ENCODE measurements at places on chromosomes 3 and 15.
A peak's percentile ranks its signal among the peaks of the same experiment; 100 is the strongest.

GRCh38 chr3:45760878-45761711, 35.2 kb downstream of the SLC6A20 start:
- peak; percentile 6 for DNase-seq

GRCh38 chr15:76289582-76289981, 21.7 kb downstream of the ETFA start:
- no peak for DNase-seq

- no peak for DNase-seq
Observed at GRCh38 chr3:113142476-113142875, 68.9 kb upstream of the BOC start.

GRCh38 chr3:139653582-139653981, 24.2 kb downstream of the NMNAT3 start:
- DNase-seq = no peak

- DNase-seq = no peak
Observed at GRCh38 chr15:39115379-39116057, 465.4 kb upstream of the THBS1 start.

- no peak for DNase-seq
Observed at GRCh38 chr15:48806151-48806550, 4.7 kb downstream of the CEP152 start.

DNA sequence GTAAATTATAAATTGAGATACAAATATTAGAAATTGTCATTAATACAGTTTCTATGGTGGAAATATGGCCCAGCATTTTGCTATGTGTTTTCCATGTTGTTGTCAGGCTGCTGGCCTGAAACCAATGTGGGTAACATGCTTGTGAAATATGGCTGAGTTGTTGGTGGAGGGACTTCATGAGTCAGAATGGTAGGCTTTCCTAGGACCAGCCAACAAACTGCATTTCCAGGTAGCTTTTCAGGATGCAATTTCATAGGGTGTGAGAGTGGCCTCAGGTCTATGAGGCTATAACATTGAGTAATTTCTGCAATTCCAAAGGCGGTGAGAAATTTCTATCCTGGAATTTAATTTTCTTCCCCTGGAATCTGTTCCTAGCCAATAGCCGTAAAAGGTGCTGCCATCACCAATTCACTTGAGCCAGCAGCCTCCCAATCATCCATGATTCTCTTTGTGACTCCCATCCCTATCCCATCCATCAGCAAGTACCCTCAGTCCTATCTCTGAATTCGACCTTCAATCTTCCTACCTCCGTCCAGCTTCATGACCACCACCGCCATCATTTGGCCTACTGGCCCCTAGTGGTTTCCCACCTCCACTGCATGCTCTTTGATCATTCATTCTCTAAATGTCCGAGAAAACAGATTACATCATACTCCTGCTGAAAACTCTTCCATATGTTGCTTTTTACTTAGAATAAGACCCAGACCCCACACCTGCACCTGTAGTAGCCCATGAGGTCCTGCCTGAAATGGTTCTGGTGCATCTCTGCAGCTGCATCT, 276.6 kb upstream of the CFAP20DC start:
- no peak for DNase-seq

GRCh38 chr15:51579012-51579411, 43.6 kb downstream of the DMXL2 start:
- DNase-seq = no peak

DNA sequence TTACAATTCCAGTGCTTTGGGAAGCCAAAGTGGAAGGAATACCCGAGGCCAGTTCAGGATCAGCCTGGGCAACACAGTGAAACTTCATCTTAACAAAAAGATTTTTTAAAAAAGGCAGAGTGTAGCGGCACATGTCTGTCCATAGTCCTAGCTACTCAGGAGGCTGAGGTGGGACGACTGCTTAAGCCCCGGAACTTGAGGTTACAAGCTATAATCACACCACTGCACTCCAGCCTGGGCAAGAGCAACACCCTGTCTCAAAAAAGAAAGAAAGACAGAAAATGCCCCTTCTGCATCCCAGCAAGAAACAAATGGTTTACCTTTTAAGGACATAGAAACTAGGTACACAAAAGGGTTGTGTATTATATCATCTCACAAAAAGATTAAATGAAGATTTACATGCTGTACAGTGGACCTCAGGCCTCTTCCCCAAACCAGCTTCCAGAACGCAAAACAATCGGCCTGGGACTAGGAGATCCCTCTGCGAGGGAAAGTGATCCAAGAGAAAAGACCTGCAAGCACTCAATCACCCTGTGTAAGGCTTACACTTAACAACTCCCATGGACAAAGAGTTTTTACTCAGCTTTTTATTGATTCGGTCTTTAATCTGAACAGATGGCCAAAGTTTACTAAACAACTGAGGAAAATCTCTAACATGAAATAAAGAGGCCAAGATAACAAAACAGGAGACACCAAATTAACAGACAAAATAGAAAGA, 21.2 kb downstream of the TFDP2 start:
- no peak for DNase-seq

- no peak for DNase-seq
Observed at GRCh38 chr3:29247088-29247745, 33.7 kb upstream of the RBMS3 start.

GRCh38 chr15:47400603-47401002, 316.7 kb upstream of the SEMA6D start:
- no peak for DNase-seq

- no peak for DNase-seq
Observed at GRCh38 chr3:110562621-110563020, 509.0 kb upstream of the NECTIN3 start.

GRCh38 chr3:11088831-11089230, 65.5 kb upstream of the HRH1 start:
- DNase-seq = no peak

- no peak for DNase-seq
Observed at GRCh38 chr15:42549032-42549491, 424 bp downstream of the HAUS2 start.

- no peak for DNase-seq
Observed at GRCh38 chr3:157566596-157566995, 63.4 kb upstream of the VEPH1 start.

GRCh38 chr3:189820365-189820720, 189.2 kb downstream of the TP63 start:
- no peak for DNase-seq

- DNase-seq = no peak
Observed at GRCh38 chr15:78370013-78370412, 29.9 kb downstream of the CRABP1 start.

DNA sequence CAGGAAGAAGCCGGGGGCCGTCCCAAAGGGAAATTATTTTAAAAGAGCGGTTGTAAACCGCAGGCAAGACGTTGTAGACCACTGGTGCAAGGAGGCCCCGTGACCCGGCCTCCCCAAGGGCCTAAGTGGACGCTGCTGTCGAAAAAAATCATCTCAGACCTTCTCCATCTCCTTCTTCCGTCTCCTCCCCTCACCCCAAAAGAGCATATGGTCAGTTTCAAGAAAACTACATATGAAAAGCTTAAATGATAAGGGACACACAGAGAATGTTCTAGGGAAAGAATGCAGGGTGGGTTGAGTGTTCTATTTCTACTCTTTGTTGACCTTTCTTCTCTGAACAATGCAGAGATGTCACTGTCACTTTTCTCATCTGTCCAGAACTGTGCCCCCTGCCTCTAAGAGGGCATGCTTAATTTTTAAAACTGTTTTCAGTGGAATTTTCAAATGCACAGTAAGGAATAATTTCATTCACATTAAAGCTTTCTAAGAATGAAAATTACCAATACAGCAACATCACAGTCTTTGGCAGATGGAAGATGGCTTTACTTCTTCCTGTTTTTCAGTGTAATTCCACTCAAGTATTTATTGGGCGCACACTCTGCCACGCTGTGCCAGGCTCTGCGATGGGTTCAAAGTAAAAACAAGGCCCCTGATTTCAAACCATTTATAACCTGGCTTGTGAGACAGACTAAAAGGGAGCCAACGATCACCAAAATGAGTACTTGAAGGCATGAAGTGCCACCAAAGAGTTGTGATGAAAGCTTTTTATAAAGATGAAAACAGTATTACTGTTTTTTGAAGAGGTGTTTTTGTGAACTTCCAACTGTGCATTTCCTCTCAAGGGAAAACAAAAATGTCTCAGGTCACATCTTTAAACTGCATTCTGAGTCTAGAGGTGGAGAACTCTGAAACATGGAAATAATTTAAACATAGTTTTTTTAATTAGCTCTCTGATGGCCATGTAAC, 891 bp upstream of the TOP2B start:
- no peak for DNase-seq

DNA sequence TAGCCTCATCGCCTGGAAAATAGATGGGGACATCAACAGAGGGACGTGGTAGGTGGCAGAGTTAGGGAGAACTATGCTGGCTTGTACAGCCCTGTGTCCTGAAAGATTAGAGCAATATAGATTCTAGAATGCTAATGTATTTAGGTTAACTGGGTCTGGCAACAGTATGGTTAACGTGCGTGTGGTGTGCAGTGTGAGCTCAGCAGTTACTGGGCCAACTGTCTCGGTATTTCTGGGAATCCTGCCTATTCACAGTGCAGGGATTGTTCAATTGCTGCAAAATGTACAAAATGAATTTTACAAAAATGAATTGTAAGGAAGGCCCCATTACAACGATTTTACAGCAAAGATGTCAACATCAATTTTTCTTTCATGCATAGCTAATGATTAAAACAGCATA, 20.6 kb downstream of the MEIS2 start:
- peak; percentile 25 for DNase-seq

DNA sequence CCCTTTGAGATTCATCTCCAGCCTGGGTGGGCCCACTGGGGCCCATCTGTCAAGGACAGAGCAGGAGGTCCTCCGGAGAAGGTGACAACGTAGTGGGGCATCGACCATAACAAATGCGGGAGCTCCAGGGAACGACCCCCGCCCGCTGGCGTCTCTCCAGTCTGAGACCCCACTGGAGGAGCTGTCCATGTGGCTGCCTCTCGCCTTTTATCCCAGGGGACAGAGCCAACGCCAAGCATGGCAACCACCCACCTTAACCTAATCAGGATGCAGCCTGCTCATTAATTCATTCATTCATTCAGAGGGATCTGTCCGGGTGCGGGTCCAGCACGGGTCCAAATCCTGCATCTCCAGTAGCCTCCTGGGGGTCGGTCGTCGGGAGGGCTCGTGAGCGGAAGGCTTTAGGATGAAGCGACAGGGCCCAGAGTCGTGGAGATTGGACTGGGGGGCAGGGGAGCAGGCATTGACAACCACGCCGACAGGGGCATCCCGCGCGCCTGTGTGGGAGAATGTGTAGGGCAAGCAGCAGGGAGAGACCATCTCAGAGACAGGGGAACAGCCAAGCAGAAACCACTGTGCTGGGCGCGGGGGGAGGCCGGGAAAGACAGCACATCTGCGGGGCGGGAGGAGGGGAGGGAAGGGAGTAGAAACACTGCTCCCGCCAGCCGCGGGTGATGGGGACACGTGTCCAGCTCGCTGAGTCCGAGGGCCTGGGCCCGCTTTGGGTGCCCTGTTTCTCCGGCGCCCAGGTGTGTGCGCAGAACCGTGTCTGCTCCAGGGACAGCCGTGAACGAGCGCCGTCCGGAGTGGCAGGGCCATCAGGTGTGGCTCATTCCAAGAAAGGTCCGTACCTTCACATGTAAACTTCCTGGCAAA, 1.9 kb downstream of the PIGZ start:
- no peak for DNase-seq

DNA sequence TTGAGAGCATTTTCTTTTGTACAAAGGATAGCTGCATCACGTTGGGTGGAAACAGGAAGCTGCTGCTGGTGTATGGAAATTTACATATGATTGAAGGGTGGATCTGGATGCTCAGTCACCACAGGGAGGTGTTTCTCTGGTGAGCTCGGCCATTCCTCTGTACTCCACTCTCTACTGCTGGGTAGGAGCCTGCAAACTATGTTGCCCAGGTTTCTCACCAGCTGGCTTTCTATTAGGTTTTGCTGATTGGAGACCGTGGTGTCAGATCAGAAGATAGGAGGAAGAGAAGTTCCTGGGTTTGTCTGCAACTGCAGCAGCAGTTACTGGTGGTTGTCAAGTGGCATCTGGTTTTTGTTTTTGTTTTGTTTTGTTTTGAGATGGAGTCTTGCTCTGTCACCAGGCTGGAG, 61.7 kb downstream of the TAMM41 start:
- no peak for DNase-seq

GRCh38 chr3:143529798-143530197, 318.5 kb downstream of the SLC9A9 start:
- DNase-seq = no peak

GRCh38 chr3:189519458-189519857, 111.7 kb upstream of the TP63 start:
- DNase-seq = no peak

DNA sequence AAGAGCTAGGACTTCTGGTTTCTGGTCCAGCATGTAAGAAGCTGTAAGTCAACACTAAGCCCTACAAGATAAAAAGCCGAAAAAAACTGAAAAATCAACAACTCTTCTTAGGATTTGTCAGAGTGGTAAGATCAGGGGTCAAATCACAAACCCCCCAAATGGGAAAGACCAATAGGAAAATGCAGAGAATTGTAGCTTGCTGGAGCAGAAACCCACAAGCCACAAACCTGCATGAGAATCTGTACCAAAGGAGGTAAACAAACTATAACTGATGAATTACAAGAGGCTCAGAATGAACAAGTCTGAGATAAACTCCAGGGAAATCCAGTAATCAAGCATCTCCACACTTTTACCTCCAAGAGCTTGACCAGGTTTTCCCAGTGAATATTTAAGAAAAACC, 36.0 kb downstream of the RFX7 start:
- DNase-seq = no peak

GRCh38 chr15:97947465-97948260, 12.8 kb upstream of the ARRDC4 start:
- no peak for DNase-seq

GRCh38 chr3:55721716-55722484, 234.8 kb upstream of the WNT5A start:
- DNase-seq = no peak

DNA sequence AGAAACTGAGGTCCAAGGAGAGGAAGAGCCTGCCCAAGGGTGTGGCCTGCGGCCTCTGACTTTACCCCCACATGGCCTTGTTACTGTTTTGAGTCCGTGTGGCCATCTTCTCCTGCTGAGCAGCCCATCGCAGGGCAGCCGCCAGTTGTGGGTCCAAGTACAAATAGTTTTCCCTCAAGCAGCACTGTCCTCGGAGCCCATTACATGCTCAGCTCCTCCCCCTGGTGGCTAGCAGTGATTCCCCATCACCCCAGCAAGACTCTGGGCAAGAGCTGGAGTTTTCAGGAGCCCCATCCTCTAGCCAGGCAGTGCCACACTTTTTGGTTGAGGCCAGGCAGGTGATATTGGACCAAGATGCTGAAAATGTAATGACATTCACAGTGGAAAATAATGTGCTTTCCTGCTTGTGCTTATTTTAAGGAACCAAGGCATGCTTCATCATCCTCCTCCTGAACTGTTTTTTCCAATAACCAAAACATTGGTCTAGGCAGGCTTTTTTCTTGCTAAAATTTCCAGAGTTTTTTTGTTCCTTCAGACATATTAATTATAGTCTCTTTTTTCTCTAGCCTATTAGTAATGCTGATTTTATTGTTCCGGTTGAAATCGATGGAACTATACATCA, 23.2 kb upstream of the VILL start:
- DNase-seq = peak; percentile 50
